ENCODE measurements at places on chromosomes 16 and 17.

GRCh38 chr16:18013863-18014262, 322.7 kb downstream of the NPIPA8 start:
- no peak for DNase-seq

DNA sequence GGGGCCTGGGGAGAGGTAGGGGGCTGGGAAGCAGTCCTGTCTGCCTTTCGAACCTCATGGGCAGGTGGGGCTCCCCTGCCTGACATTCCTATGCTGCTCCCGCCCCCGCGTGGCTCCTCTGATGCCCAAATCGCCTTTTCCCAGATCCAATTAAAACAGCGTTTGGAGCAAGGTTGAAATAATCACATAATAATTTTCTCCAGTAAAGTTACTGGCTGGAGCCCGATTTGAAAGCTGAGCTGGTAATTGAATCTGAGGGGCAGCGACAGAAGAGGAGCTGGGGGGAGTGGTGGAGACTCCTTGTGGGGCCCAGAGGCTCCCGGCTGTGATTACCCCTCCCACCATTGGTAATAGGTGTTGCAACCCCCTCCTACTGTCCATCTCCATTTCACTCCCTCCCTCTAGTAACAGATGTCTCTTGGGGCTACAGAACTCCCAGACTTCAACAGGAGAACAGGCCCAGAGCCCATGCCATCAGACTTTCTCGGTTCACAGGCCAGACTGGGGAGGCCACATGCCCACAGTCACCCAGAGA, 38.9 kb upstream of the C1QL1 start:
- DNase-seq: no peak

- no peak for DNase-seq
These were observed 45.9 kb downstream of the JPH3 start for GRCh38 chr16:87648236-87648635.

GRCh38 chr17:13671341-13671740, 69.6 kb upstream of the HS3ST3A1 start:
- DNase-seq: no peak

DNA sequence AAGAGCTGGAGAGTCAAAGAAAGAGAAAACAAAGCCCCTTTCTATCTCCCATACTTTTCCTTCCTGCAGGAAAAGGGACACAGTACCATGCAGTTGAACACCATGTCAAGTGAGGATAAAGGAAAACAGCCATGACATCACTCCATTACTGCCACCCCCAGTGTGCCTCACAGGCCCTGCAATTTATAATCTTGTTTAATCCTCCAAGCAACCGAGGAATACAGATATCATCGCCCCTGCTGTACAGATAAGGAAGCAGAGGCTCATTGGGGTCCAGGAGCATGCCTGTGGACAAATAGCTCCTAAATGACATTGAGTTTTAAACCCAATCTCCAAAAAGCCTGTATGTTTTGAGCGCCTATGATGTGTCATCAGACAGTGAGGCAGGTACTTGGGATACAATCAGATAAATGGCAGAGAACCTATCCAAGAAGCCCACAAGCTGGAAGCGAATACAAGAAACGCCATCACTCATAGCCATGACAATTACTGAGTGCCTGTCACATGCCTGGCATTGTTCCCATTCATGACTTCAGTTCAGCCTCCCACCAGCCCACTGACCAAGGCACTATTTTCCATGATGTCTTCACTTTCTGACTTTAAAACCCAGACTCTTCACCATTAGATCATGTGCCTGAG, 45.5 kb downstream of the CPPED1 start:
- DNase-seq: no peak

GRCh38 chr17:78304549-78305037, 55.3 kb downstream of the SOCS3 start:
- no peak for DNase-seq

Data from stimulated activated CD8-positive, alpha-beta memory T cell treated with anti-CD3 and anti-CD28 coated beads, Interleukin-4, amount 100 ng/mL, for 24 hours (primary cell).